NCI-H1105 (cell line): ENCODE measurements at places on chromosomes 11 and 22.

- DNase-seq = no peak
Observed at GRCh38 chr22:49179175-49179574, 648.5 kb downstream of the BRD1 start.

GRCh38 chr22:27501191-27501936 is 300.2 kb downstream of the MN1 start:
- no peak for DNase-seq

DNA sequence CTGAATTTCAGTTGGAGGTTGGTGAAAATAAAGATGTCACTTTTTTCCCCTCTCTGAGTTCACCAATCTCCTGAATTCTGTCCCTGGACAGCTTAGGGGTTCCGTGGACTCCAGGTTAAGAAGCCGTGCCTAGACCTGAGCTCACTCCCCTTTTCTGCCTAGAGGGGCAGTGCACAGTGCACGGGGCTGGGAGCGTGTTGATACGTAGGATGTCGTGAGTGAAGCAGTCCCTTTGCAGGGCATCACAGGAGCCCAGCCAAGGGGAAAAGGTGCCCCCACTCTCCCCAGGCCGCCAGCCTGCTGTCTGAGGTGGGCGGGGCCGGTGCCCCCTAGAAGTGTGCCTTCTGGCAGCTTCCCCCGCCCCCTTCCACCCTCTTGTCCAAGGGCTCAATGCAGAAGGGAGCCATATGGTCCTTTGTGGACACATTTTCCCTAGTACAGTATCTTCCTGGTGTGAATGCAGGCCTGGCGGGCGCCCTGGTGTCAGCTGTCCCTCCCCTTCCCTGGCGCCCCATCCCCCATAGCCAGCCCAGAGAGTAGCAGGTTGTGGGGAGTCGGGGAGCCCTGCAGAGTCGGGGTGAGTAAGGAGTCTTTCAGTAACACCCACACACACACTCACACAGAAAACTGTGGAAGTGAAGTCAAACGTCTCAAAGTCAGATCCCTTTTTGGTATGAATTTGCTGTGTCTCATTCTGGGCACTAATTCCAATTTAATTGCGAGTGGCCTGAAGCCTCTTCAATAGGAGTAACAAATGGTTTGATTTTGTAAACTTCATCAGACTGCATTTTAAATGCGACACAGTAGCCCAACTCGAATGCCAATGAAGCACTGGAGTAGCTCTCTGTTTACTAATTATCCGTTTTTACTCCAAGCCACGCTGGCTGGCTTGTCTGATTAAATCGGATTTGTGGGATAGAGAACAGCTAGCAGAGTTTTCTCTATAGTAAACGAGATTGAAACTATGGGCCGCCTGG is 67.5 kb upstream of the NNMT start:
- no peak for DNase-seq

- DNase-seq = no peak
Observed at GRCh38 chr11:76200006-76200940, 6.0 kb downstream of the WNT11 start.

DNA sequence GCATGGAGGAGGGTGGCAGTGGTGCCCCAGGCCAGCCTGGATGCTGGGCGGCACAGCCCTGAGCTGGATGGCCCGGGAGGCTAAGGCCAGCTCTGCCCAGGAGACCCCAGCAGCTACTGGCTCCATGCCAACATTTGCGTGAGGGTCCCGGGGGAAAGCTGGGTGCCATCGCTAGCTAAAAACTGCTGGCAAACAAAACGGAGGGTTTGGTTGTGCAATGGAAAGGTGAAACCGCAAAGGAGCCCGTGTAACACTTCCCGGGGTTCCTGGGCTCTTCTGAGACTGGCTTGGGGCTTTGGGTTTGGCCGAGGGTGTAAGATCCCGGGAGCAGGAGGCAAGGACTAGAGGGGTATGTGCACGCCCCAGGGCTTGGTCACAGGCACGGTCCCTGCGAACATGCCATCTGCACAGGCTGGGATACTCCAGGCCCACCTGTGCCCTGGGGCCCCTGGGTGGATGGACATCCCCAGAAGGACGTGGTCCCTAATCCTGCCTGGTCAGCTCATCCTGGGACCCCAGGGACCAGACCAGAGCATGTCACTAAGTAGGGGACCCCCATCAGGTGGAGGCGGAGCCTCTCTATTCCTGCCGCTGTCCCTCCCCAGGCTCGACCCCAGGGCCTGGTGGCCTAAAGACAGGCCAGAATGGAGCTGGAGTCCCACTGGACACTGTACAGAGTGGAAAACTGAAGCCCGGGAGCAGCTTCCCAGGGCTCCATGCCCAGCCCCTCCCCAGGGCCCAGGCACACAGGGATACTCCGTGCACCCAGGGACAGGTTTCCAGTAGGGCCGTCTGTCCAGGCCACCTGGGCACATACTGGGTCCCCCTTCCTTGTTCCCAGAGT is 44.6 kb downstream of the IGF2 start:
- DNase-seq = no peak

GRCh38 chr22:21736084-21736642 is 569 bp upstream of the YPEL1 start:
- DNase-seq = no peak

- no peak for DNase-seq
Observed at GRCh38 chr11:107043242-107044006, 25.1 kb upstream of the GUCY1A2 start.

DNA sequence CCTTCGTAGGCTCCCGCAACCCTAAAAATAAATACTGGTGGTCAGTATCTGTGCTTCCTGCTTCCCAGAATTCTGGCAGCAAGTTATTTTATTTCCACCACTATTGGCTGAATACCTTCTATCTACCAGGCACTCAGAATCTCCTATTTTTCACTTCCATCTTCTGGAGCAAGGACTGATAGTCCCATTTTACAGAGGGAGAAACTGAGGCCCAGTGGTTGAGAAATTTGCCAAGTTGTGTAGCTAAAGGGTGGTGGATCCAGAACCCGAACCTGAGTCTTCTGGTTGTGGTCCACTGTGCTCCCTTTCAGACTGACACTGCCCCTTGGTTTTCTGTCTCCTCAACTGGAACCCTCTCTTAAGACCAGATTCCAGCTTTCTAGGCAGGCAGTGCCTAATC is 31.6 kb downstream of the NECTIN1 start:
- no peak for DNase-seq

DNA sequence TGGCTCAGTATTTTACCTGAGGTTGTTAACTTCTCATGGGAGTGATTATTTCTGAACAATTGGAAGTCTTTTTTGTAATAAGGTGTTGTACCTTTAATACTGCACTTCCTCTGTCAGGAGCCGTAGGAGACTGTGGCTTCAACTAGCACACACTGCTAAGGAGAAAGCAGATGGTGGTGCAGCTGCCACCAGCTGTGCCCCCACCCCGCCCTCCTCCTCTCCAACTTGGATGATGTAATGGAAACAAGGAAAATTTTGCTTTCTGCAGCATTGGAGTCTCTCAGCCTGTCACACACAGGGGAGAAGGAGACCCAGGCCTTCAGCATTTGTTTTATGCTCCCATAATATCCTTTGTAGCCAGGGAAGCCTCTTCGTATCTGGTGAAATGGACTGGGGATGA is 91.2 kb downstream of the TEAD1 start:
- peak; percentile 91 for DNase-seq

GRCh38 chr11:27717377-27717776 is 17.1 kb upstream of the BDNF start:
- peak; percentile 20 for DNase-seq

- no peak for DNase-seq
Observed at GRCh38 chr11:9980931-9981330, 313.1 kb downstream of the SBF2 start.

DNA sequence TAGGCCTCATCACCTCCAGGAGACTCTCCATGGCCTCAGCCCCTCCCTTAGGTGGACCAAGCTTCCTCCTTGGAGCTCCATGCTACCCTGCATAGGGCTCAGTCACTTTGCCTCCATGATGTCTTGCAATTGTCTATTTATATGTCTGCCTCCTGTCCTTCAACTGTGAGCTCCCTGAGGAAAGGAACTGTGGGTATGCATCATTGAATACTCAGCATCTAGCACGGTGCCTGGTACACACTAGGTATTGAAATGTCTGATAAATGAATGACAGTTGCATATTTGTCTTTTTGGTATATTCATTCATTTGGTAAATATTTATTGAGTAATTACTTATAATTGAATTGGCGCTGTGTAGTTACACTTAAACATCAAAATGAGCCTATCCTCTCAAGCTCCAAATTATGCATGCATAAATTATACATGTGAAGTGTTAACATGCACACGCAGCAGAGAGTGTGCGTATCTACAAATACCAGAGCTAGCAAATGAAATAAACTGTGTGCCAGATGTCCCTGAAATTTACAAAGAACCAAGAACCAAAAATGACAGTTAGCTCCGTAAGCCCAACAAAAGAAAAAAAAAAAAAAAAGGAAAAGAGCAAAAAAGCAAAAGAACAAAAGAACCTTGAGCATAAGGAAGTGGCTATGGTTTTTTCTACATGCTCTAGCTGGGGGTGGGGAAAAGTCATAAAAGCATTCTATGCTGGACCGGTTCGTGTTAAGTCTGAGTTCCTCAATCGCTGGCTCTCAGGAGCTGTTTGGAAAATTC is 25.2 kb downstream of the GRAP2 start:
- no peak for DNase-seq

- no peak for DNase-seq
Observed at GRCh38 chr22:36879775-36880174, 19.0 kb downstream of the NCF4 start.

DNA sequence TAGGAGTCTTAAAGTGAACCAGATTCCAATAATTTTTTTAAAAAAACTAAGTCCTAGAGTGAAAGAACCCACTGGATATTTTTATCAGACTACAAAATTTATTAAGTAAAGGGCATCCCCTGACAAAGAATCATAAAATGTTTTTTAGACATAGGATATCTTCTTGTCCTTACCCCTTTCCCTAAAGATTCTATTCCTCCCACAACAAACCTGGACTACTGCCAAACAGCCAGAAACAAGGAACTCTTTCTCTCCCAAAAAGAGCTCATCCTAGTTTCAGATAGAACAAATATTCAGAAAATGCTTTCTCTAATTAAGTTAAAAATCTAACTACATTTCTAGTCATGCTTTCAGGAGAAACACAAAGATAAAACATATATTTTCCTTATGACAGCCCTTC is 327.1 kb downstream of the FAM181B start:
- no peak for DNase-seq

GRCh38 chr11:46044601-46045000 is 76.7 kb downstream of the PHF21A start:
- no peak for DNase-seq

DNA sequence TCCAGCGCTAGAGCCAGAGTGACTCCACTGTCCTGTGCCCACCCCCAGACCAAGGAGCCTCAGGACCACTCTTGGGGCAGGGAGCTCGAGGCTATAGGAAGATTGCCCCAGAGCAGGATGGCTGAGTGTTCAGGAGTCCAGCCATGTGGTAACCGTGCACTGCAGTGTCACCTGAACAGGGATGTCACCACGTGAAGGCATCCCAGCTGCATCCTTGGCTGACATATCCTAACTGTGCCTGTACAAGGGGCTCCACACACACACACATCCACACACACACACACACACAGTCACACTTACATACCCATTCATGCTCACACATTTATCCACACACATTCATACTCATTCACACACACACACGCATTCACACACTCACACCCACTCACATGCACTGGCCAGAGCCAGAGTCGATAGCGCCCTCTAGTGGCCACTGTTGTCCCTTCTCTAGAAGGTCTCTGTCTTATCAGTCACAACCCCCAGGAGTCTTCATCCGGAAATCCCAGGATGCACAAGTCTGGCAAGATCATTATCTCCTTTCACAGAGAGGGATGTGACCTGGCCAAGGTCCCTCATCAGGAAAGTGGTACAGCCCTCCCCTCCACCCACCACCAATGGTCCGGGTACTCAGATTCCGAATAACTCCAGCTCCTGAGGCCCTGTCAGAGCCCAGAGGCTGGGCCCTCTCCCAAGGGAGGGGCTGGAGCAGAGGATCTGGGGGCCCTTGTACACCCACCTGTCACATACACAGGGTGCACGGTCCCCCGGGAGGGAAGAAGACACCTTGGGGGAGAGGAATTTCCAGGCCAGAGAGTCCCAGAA is 55.1 kb downstream of the IGLL5 start:
- DNase-seq = peak; percentile 15

GRCh38 chr11:74412733-74413359 is 14.6 kb upstream of the PGM2L1 start:
- no peak for DNase-seq

GRCh38 chr11:12680246-12680939 is 6.2 kb downstream of the TEAD1 start:
- peak; percentile 95 for DNase-seq

GRCh38 chr11:124872280-124872679 is 7.0 kb downstream of the ROBO3 start:
- DNase-seq = no peak

DNA sequence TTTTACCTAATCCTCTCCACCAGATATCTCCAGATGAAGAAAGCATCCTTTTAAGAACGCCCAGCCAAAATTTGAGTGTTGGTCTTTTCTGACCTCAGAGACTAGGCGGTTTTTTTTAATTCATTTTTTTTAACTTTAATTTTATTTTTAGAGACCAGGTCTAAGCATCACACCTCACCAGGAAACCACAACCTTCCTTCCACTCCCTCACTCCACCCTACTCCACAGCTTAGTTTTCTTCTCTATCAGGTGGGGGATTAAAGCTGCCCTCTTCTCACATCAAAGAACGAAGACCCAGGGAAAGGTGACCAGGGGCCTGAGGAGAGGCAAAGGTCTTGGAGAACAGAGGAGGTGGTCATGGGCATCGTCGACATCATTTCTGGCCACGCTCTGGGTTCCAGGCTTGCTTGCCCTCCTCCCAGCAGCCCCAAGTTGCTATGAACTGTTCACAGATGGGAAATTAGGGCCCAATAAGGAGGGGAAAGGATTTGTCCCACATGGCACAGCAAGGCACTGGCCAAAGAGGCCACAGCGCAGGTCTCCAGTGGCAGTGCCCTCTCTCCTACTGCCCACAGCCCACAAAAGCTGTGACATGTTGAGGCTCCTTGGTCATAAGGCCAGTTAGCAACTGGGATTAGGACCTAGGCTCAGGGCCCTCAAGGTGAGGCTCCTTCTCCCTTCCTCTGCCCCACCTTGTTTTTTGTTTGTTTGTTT is 1.4 kb upstream of the PEX16 start:
- DNase-seq = no peak

DNA sequence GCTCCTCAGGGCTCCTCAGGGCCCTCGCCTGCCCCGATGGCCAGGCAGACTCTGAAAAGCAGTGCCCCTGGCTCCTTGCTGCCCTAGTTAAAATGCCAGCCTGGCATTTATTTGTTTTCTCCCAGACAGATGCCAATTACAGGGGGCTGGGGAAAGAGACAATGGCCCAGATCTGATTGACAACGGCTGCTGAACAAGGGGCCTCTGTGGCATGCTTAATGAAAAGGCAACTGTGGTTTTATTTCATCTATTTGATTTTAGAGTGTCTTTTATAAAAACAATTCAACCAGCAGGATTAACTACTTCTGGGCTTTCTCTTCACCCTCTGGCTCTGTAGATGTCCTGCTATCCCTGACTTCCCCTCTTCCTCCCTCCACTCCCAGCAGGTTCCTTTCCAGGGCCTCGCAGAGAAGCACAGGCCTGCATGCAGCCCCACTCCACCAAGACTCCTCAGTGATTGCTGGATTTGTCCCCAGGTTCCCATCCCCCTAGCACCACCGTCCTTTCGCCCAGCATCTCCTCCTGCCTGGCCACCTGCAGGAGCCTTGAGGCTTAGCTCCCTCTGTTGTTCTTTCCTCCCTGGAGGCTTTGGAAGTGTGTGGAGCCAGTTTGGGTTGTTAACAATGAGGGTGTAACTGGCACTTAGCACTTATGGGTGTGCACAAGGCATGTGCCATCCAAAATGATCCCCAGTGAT is 171.1 kb downstream of the TENM4 start:
- DNase-seq = peak; percentile 54
